ENCODE measurements at places on chromosomes 7 and 10. TPM values are rescaled to one million over a fixed set of nuclear protein-coding genes. Genes with fewer than 3 reads are reported as not detected.

GRCh38 chr7:16695621-16696237, 49.7 kb downstream of the BZW2 start:
- H3K27me3 ChIP-seq = no peaks in the 10 kb centered on the region
- no peak for DNase-seq
- H3K4me1 ChIP-seq = no peaks in the 10 kb centered on the region

GRCh38 chr10:23065181-23065948, 30.0 kb upstream of the MSRB2 start:
- no peak overlapping the region for H3K4me3 ChIP-seq
- H3K4me1 ChIP-seq = no peaks in the 10 kb centered on the region
- no peaks in the 10 kb centered on the region for H3K36me3 ChIP-seq
- H3K27ac ChIP-seq = no peak overlapping the region
- H3K27me3 ChIP-seq = peaks cover 2% of the 10 kb centered on the region
- DNase-seq = no peak

DNA sequence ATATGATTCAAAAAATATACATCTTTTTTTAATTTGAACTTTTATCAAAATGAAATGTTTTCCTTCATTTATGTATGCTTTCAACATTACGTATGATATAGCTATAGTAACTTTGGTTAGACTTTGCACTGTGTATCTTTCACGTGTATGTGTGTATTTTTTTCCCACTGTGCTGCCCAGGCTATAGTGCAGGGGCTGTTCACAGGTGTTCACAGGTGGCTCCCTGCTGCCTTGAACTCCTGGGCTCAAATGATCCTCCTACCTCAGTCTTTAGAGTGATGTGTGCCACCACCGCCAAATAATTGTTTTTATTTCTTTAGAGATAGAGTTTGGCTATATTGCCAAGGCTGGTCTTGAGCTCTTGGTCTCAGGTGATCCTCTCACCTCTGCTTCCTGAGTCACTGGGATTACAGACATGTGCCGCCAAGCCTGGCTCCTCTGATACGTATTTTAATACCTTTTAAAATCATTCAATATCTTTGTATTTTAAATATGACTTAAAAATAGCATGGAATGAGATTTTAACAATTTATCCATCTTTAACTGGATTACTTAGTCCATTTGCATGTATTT, 29.0 kb downstream of the FANK1 start:
- no peaks in the 10 kb centered on the region for H3K27me3 ChIP-seq
- no peak for DNase-seq
- no peak overlapping the region for H3K27ac ChIP-seq
- H3K36me3 ChIP-seq = no peaks in the 10 kb centered on the region
- no peak overlapping the region for H3K4me3 ChIP-seq
- H3K4me1 ChIP-seq = no peaks in the 10 kb centered on the region

DNA sequence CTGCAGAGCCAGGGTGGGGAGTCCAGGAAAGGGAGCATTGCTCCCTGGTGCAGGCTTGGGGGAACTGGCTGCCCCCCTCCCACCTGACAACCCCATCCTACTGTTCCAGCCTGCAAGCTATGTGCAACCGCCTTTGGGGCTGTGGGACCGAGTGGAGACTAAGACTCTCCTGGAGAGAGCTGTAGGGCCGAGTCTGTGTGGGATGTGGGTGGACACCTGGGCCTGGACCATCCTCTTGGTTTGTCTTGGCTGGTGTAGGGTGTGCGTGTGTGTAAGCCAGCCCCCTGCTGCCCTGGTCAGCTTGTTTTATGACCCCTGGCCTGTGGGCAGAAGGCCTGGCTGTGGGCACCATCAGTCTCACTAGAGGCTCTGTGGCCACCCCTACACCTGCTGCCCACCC, 1.6 kb upstream of the RAMP3 start:
- no peak for DNase-seq
- no peaks in the 10 kb centered on the region for H3K4me1 ChIP-seq
- no peak overlapping the region for H3K4me3 ChIP-seq
- peaks cover 18% of the 10 kb centered on the region for H3K27me3 ChIP-seq
- no peaks in the 10 kb centered on the region for H3K36me3 ChIP-seq

DNA sequence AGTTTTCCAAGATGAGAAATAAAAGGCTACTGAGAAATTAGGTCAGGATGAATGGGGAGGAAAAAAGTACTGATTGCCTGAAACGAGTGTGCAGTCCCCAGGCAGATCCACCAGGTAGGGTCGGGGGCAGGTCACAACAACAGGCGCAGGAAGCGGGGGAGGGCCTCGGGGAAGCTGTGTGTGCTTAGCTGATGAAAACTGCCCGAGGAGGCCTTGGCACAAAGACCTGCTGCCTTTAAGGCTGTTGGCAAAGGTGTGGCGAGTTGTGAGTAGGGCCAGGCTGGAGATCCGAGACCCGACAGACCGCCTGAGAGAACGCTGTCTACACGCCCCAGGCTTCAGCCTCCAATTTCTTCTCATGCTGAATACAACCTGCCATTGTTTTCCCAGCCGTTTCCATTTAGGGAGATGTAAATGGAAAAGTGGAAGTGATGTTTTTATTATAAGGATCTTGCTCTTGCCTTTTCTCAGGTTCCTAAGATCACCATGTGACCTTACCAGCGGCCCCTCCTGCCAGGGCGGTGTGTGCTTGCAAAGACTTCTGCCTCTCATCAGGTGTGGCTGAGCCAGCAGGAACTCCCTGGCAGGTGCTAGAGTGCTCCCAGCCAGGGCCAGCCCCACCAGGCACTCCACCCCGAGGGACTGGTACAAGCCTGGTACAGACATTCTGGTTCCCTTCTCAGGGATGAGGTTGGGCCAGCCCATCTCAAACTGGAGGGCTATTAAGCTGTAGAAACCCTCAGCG, 60.8 kb downstream of the DLG5 start:
- H3K4me3 ChIP-seq = no peak overlapping the region
- H3K27ac ChIP-seq = no peak overlapping the region
- no peak for DNase-seq

DNA sequence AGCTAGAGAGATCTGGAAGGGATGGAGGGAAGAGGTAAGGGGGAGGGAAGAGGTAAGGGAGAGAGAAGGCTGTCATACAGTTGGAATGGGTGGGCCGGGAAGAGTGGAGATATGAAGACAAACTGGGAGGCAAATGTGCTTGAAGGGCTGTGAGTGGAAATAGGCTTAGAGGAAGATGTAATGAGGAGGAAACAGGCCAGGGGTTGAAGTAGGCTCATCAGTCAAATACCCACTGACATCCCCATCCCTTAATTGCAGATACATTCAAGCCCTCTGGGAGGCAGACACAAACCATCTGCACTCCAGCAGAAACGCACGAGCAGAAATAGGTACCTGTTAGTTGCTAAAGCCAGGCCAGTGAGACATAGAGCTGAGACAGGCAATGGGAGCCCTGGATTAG, 2.1 kb downstream of the SYNPO2L start:
- no peaks in the 10 kb centered on the region for H3K36me3 ChIP-seq

DNA sequence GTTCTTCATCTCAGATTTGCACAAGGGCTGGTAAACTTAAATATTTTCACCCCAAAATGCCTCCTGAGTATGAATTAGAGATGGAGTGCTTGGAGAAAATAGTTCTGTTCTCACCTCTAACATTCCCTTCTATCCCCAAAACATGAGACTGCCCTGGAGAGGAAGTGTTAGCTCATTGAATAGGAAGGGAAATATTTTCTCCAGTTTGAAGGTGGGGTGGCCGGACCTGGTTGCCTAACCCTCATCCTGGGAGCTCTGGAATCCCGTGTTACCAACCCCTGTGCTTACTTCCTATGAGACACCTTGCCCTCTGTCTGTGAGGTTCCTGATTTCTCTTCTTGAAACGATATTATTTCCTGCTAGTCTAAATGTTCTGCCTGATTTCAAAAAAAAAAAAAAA, 779 bp downstream of the IFIT2 start:
- no peak for DNase-seq
- peaks cover 17% of the 10 kb centered on the region for H3K36me3 ChIP-seq
- no peaks in the 10 kb centered on the region for H3K27me3 ChIP-seq
- H3K27ac ChIP-seq = no peak overlapping the region
- peak overlapping the region; percentile 79 for H3K4me3 ChIP-seq
- H3K4me1 ChIP-seq = peaks cover 32% of the 10 kb centered on the region

DNA sequence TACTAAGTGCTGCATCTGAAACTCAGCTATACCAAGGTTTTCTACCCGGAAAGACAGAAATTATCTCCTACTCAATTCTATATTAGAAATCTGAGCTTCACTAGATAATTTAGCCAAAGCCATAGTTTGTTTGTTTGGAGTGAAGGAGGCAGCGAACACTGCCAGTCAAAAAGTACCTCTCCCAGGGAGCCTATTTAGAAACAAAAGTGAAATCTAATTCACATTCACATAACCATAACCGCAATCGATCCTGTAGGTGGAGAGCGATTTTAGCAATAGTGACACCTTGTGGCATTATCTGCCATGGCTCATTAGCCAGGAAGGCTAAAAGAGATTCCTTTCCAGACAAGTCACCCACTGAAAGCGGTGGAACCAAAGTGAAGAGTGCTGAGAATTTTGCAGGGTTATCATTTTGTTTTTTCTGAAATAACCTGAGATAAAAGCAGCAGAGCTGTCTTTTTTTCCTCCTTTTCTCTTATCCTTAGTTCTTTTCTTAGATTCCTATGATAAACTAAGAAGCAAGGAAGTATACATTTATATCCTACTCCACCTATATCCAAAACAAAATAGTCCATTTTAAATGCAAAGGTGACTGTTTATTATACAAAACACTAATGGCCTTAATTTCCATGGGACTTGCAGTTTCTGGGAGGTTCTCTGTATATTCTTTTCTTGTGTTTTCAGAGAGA, 83.7 kb upstream of the BET1 start:
- H3K27ac ChIP-seq = no peak overlapping the region
- H3K4me3 ChIP-seq = peak overlapping the region; percentile 33
- peak; percentile 63 for DNase-seq
- no peaks in the 10 kb centered on the region for H3K36me3 ChIP-seq
- peaks cover 18% of the 10 kb centered on the region for H3K27me3 ChIP-seq
- H3K4me1 ChIP-seq = peaks cover 6% of the 10 kb centered on the region

GRCh38 chr7:121237601-121238000, 91.2 kb upstream of the WNT16 start:
- no peaks in the 10 kb centered on the region for H3K4me1 ChIP-seq
- H3K27me3 ChIP-seq = peaks cover 2% of the 10 kb centered on the region
- no peak overlapping the region for H3K27ac ChIP-seq

- no peaks in the 10 kb centered on the region for H3K36me3 ChIP-seq
- no peak for DNase-seq
- H3K27me3 ChIP-seq = peaks cover 12% of the 10 kb centered on the region
- no peaks in the 10 kb centered on the region for H3K4me1 ChIP-seq
- no peak overlapping the region for H3K4me3 ChIP-seq
These were observed 499.3 kb downstream of the GLRX3 start for GRCh38 chr10:130635528-130635927.

ZNF239 gene
- total RNA-seq = 1.5 TPM

DNA sequence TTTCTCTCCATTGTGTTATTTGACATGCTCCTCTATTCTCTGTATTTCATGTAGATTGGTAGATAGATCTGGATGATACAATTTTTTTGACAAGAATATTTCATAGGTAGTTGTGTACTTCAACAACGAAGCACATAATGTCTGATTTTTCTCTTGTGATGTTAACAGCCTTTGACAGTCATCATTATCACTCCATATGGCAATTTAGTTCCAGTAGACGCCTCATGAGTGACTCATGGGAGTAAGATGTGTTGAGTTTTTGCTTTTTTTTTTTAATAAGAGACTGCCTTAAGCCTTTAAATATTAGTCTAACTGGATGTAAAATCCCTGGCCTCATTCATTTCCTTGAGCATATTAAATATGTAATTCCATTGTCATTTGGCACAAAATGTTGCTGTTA, 123.5 kb upstream of the ZNF32 start:
- H3K36me3 ChIP-seq = no peaks in the 10 kb centered on the region
- H3K27me3 ChIP-seq = peaks cover 3% of the 10 kb centered on the region
- DNase-seq = no peak

DNA sequence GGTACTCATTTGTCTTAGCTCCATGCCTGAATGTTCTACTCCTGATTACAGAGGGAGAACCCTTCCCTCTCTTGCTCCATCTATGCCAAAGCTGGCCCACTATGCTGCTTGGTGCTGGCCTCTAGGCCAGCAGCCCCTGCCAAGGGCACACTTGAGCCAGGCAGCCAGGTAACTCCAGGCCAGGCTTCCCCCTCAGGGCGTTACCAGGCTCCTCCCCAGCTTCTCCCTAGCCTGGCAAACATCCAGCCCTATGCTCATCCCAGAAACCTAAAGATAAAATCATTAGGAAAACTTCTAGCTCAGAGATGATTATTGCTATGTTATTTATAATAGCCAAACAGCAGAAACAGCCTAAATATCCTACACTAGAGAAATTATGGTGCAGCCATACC, 103.7 kb downstream of the KCNMA1 start:
- H3K4me1 ChIP-seq = no peaks in the 10 kb centered on the region
- H3K27me3 ChIP-seq = no peaks in the 10 kb centered on the region
- DNase-seq = no peak
- no peaks in the 10 kb centered on the region for H3K36me3 ChIP-seq

ARMS2 gene
- total RNA-seq = not detected

DNA sequence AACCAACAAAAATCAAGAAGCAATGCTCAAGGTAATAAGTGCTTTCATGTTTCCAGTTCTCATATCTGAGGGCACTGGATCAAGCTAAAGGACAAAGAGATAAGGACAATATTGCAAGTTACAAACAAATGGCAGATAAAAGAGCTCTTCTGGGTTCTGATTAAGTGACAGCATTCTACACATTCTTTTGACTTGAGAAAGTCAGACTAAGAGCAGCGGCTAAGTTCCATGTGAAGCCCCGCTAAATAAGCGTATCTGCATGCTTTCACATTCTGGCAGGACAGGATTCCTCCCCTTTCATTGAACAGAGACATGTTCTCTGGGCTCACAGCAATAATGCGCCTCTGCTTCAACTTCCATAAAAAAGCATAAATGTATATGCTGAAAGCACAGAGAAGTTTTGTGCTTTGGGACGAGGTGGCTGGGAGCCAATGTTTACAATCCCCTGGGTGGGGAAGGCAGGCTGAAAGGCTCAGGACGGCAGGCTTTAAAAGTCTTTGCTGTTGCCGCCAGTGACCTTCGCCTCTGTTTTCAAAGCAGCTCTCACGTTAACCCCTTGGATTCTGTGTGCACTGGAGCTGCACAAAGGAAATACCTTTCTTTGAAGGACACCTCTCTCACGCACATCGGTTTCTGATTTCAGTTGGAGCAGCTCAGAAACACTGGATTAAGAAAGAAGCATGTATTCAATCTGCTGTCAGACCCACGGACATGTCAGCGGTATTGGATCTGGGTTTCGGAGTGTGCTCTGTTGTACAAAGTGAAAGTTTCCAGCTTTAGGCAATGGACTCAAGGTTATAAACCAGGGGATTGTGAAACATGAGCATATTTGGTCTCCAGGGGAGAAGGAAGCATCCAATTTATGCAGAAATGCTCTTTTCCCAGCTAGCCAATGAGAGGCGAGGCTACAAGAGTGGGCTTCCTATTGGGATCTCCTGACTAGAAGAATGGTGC, 105.4 kb upstream of the FAM133B start:
- H3K4me3 ChIP-seq = no peak overlapping the region
- peaks cover 37% of the 10 kb centered on the region for H3K4me1 ChIP-seq
- DNase-seq = no peak

GRCh38 chr10:84291384-84291783, 37.0 kb upstream of the CCSER2 start:
- no peak for DNase-seq
- H3K36me3 ChIP-seq = no peaks in the 10 kb centered on the region
- H3K27me3 ChIP-seq = no peaks in the 10 kb centered on the region
- no peak overlapping the region for H3K4me3 ChIP-seq
- H3K4me1 ChIP-seq = peaks cover 20% of the 10 kb centered on the region

Data from activated CD4-positive, alpha-beta memory T cell treated with anti-CD3 and anti-CD28 coated beads for 36 hours (primary cell).